SK-N-SH (cell line): ENCODE measurements at places on chromosomes 3 and 15. TPM values are rescaled to one million over a fixed set of nuclear protein-coding genes. Genes with fewer than 3 reads are reported as not detected.
A peak's percentile ranks its signal among the peaks of the same experiment; 100 is the strongest.

Gene NRG4
- polyA plus RNA-seq, result not detected in 2 replicates

Gene GP9
- polyA plus RNA-seq, result not detected in 2 replicates

Gene SLC28A1
- polyA plus RNA-seq, result not detected in 2 replicates

Gene TCAIM
- polyA plus RNA-seq, result 8.4 and 12.4 TPM in 2 replicates

GRCh38 chr3:155595371-155595770 lies 149.5 kb downstream of the PLCH1 start:
- no peaks in the 10 kb centered on the region for H3K36me3 ChIP-seq
- H3K4me1 ChIP-seq, result no peaks in the 10 kb centered on the region
- no peak overlapping the region for H3K4me3 ChIP-seq
- no peak for DNase-seq

GRCh38 chr3:172142051-172142863 lies 102.9 kb downstream of the FNDC3B start:
- DNase-seq, result no peak
- H3K27ac ChIP-seq, result peak overlapping the region; percentile 17; the same call in 1 of the 2 replicates
- H3K4me1 ChIP-seq, result peaks cover 47% of the 10 kb centered on the region
- no peak overlapping the region for H3K4me3 ChIP-seq
- H3K36me3 ChIP-seq, result peaks cover 26% of the 10 kb centered on the region

DNA sequence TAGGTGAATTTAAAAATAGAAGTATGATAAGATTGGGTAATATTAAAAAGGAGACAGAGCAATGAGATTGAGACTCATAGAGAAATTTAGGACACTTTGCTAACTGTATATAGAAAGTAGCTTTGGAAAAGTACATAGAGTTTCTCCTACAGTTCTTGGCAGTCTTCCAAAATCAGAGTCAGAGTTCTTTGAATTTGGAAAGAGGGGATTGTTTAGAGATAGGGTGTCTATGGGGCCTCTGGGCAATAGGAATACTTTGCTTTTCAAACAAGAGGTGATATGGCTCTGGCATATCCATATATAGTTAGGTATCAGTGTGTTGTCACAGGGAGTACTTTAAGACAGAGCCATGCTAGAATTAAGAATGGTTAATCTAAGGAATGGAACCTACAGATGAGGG lies 477.1 kb upstream of the KCNMB2 start:
- no peak for DNase-seq
- H3K36me3 ChIP-seq, result no peaks in the 10 kb centered on the region
- no peak overlapping the region for H3K27ac ChIP-seq
- no peaks in the 10 kb centered on the region for H3K27me3 ChIP-seq

GRCh38 chr15:80567721-80568157 lies 127.4 kb upstream of the ABHD17C start:
- DNase-seq, result peak; percentile 80
- 0 out of 2 replicates have a peak overlapping the region, but pooled peaks have one; percentile 7 for H3K27ac ChIP-seq
- H3K36me3 ChIP-seq, result peaks cover 16% of the 10 kb centered on the region; the same call in 1 of the 2 replicates
- H3K4me3 ChIP-seq, result no peak overlapping the region; the same call in 1 of the 2 replicates
- H3K27me3 ChIP-seq, result no peaks in the 10 kb centered on the region
